ENCODE measurements at places on chromosomes 13 and 19.

GRCh38 chr13:48068036-48068435, 26.9 kb downstream of the MED4 start:
- no peak for DNase-seq

DNA sequence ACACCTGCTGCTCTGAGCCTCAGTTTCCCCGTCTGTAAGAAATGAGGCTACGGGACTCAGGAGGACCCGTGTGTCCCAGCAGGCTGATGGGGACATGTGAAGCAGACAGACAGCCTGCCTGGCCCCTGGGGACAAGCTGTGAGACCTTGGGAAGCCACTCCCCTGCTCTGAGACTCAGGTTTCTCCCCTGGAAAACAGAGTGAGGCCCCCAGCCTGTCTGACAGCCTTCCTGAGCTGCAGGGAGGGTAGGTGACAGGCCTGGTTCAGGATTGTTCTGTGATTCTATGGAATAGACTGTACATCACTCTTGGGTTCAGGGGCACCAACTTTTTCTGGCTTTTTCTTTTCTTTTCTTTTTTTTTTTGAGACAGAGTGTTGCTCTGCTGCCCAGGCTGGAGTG, 2.9 kb upstream of the NTF4 start:
- no peak for DNase-seq

DNA sequence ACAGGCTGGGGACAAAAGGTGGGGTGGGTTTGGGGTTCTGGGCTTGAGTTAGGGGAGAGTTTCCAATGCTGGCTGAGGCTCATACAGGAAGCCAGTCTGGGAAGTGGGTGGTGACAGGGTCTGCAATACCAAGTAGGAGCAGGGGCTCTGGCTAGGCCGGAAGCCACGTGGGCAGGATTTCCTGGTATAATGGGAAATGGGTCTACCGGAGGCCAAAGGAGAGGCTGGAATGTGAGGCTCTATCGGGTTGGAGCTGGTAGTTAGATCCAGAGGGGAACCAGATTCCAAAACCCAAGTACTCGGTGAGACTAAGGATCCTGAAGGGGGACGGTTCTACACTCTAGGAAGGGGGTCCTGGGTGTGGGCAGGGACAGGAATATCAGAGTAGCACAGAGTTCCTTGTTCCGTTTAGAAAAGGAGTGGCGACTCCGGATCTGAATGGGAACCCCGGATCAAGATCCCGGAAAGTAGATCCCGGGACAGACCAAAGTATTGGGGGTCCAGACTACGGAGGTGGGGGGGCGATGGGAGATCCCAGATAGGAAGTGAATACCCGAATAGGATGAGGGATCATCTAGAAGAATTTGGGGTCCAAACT, 802 bp downstream of the CDC37 start:
- DNase-seq: no peak

- no peak for DNase-seq
Observed at GRCh38 chr13:59774491-59774971, 389.2 kb downstream of the DIAPH3 start.

DNA sequence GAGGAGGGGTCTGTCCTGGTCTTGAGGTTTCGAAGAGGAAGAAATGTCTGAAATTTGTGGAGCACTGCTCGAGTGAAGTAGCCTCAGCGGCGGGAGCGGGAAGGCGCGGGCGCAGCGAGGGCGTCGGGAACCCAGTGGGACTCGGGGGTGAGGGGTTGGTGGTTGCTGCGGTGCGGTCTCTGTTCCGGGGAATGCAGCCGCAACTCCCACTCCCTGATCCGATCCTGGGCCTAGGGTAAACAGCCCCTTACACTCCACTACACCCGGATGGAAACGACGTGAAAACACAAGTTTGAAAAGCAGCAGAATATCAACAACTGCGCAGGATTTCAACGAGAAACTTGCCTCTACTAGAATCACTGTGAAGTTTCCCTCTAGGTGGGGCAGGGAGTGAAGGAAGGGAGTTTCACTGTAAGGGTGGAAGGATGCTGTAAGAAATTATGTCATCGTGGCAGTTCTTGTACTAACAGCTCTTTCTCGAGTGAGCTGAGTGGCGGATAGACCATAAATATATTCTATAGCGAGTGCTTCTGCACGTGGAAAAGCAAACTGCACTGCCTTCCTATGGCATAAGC, 2.0 kb upstream of the KLF12 start:
- no peak for DNase-seq

All from SHP77 treated with DMSO at 0.1 percent for 48 hours (cell line).